Stimulated activated CD4-positive, alpha-beta T cell treated with anti-CD3 and anti-CD28 coated beads, Interleukin-12 subunit alpha, Interleukin-12 subunit beta, amount 100 ng/mL, for 48 hours (primary cell): ENCODE measurements at places on chromosomes 3 and 15.

GRCh38 chr3:7766530-7766929 lies 735.1 kb upstream of the LMCD1 start:
- no peak for DNase-seq

GRCh38 chr3:120449701-120450599 lies 842 bp downstream of the FSTL1 start:
- peak; percentile 4 for DNase-seq

DNA sequence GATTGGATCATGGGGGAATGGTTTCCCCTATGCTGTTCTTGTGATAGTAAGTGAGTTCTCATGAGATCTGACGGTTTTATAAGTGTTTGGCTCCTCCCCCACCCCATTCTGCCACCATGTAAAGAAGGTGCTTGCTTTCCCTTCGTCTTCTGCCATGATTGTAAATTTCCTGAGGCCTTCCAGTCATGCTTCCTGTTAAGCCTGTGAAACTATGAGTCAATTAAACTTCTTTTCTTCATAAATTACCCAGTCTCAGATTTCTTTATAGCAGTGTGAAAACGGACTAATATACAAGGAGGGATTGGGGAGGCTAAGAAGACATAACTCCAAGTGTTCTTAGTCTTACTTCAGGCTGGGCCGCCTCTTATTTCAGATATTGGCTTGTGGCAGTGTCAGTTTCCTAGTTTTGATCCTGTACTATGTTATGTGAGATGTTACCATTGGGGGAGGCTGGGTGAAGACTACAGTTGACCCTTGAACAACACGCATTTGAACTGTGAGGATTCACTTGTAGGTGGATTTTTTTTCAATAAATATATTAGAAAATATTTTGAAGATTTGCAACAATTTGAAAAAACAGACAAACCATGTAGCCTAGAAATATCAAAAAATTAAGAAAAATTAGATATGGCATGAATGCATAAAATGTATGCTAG lies 44.9 kb downstream of the NMD3 start:
- no peak for DNase-seq

DNA sequence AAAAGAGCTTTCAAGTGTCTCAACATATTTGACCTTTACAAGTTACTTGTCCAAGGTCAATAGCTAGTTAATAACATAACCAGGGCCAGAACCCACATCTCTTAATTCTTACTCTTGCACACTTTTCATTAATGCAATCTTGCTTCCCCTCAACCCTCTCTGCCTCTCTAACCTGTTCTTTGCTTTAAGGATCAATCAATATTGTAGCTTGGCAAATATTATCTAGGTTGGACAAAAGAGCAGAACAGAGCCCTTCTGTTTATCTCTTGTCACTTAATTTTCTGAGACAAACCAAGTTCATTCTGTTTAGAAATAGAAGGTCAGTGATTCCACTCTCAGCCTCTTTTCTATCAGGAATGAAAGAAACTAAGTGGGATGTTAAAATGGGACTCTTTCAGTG lies 180.5 kb downstream of the USP13 start:
- DNase-seq = no peak

GRCh38 chr15:75834021-75834420 lies 9.2 kb upstream of the UBE2Q2 start:
- DNase-seq = no peak

- DNase-seq = no peak
Measured at GRCh38 chr3:126971891-126972351, 11.0 kb upstream of the PLXNA1 start.

DNA sequence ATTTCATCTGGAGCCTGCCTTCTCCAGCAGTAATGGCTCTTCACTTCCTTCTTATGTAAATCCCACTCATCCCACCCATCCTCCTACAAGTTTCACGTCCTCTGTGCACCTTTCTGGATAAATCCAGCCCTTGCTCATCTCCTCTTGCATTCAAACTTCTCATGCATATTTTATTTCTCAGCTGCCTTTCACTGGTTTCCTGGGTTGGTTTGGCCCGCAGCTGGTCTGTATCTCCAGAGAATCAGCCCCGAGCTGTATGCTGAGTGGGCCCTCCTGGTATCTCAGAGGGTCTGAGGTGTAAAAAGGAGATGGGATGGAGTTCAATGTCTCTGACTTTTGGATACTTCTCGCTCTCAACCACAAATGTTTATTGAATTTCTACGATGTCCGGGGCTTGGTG lies 248.6 kb upstream of the FEZF2 start:
- no peak for DNase-seq

GRCh38 chr3:194399874-194400411 lies 877 bp upstream of the GP5 start:
- DNase-seq = no peak

DNA sequence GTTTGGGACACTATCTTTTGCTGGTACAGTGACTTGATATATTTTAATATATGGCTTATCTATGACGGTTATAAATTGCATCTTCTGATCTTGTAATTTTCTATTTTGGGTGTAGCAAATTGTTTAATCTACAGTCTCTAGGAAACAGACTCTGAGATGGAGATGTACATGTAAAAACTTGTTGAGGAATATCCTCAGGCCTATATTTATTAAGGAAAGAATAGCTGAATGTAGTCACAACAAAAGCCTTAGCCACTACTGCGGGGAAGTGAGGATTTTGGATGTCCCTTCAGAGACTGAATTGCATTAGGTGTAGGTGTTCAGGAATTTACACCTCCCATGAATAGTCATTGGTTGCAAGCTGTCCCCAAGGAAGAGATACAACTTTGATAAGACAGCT lies 13.8 kb upstream of the OR5K3 start:
- no peak for DNase-seq

- DNase-seq = no peak
Measured at GRCh38 chr3:161212171-161212771, 8.8 kb upstream of the NMD3 start.

DNA sequence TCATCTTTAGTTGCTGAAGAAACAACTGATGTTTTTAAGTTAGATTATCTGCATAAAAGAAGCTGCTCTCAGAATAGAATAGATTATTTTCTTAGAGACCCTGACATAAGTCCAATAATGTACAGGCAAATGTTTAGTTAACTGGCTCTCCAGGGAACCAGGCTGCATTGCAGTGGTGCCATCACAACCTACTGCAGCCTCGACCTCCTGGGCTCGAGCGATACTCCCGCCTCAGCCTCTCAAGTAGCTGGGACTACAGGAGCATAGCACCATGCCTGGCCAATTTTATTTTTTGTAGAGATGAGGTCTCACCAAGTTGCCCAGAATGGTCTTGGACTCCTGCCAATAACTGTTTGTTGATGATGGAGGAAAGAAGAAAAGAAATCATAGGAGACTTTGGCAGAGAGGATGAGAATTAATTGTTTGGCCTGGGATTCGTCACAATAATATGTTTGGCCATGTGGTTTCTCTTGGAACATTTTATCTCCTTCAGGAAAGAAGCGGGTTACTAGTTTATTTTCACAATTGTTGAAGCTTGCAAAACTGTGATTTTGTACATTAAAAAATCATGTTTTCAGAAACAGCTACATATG lies 429.2 kb downstream of the CADM2 start:
- no peak for DNase-seq

DNA sequence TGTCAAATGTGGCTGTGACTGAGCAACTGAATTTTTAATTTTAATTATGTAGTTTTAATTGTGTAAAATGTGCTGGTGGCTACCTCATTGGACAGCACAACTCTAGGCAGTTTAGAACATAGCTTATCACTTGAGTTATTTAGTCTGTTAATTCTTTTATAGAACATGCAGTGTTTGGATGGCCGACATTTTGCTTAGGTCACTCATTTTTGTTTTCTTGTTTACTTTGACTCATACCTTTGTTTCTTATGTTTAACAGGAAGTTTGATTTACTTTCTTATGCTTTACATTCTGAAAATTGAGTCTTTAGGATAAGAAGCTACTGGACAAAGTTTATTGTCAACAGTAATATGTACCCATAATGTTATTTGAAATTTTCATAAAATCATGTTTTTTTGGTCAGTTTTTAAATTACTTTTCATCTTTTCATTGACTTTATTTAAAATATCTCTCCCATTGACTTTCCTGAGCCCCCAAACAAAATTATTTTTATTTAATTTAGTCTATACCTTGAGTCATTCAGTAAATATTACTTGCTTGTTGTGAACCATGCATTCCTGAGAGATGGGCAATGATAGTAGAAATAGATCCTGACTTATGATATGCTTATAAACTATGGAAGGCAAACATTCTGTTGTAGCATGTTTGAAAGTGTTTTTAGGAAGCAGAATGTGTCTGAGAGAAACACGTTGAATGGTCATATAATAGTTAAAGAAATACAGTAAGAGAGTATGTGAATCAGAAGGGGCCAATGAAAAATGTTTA lies 60.6 kb downstream of the TCF12 start:
- DNase-seq = no peak

GRCh38 chr15:41567862-41568261 lies 8.8 kb downstream of the TYRO3 start:
- DNase-seq = no peak
